ENCODE measurements at places on chromosomes 1 and 21. TPM values are rescaled to one million over a fixed set of nuclear protein-coding genes. Genes with fewer than 3 reads are reported as not detected.

The EVI5 gene
- 11.4 TPM for total RNA-seq

The DMBX1 gene
- not detected for total RNA-seq

The NCAM2 gene
- 0.40 TPM for total RNA-seq

The PRELP gene
- 0.06 TPM for total RNA-seq

The FAM72B gene
- 6.3 TPM for total RNA-seq

The S100A9 gene
- total RNA-seq, result not detected

The GBP4 gene
- not detected for total RNA-seq

The S100A7A gene
- not detected for total RNA-seq
